ENCODE measurements at places on chromosomes 4 and X. TPM values are rescaled to one million over a fixed set of nuclear protein-coding genes. Genes with fewer than 3 reads are reported as not detected.

- no peak for DNase-seq
Measured at GRCh38 chr4:40530961-40531635, 98.6 kb downstream of the RBM47 start.

Gene CHRDL1
- total RNA-seq, result 3.7 TPM

GRCh38 chrX:79133904-79134303 lies 10.6 kb upstream of the GPR174 start:
- no peak for DNase-seq

DNA sequence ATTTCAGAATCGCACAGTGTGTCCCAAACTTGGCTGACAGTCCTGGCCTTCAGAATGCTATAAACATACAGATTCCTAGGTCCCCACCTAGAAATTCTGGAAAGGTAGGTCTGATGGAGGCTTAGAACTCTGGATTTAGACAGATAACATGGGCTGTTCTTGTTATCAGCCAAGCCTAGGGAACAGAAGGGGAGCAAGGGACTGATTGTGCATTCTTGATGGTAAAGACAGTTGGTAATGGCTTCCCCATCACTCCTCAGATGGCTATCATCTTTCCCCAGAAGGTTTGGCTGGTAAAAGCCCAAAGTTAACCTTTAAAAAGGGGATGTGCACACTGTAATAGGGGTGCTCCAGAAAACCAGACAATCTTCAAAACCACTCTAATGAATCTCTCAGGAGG lies 35.7 kb downstream of the DIPK2B start:
- DNase-seq, result no peak

Gene SSX4B
- total RNA-seq, result not detected

Gene GEMIN8
- 12.6 TPM for total RNA-seq

Gene ANKRD50
- total RNA-seq, result 5.5 TPM

Gene BEX2
- 2.6 TPM for total RNA-seq

Gene CLDN2
- not detected for total RNA-seq

- no peak for DNase-seq
Measured at GRCh38 chrX:84729408-84729807, 227.2 kb upstream of the HDX start.

GRCh38 chr4:89446193-89446592 lies 138.6 kb upstream of the GPRIN3 start:
- no peak for DNase-seq

Gene ANXA3
- total RNA-seq, result 34.5 TPM

DNA sequence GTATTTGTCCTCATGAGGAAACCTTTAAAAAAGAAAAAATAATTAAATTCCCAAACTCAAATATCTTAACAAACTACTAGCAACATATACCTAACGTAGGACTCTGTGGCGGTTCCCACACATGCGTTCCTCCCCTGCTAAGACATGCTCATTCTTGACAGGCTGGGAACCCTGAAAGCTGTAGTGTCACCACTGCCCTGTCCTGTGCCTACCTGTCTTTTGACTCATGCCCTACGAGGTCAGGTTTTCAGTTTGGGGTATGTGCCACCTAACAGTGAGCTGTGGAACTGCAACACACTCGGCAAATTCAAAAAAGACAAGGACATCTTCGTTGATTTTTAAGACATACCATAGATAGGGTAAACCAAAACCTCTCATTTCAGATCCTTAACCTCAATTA lies 17.8 kb downstream of the IDS start:
- DNase-seq, result no peak

Gene QDPR
- 50.2 TPM for total RNA-seq

Gene UGT2B7
- total RNA-seq, result not detected

Gene ADH1C
- 2.6 TPM for total RNA-seq
